ENCODE measurements at places on chromosomes 4 and X.

DNA sequence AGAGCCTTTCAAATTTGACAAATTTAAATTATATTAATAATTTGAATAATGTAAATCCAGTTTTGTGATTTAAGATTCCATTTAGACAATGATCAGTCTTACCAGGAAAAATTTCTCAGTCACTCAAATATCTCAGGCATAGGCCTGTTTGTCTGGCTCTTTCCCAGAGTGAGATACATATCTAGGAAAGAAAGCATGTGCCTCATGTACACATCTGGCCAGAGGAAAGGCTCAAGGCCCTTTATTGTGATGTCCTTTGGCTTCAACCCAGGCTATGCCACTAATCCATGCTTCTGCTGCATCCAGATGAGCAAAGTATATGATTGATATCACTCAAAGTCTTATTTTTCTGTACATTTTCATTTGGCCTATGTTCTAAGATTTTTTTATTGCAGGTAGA is 473.3 kb upstream of the ADGRL3 start:
- DNase-seq, result no peak

- DNase-seq, result no peak
Measured at GRCh38 chrX:16138108-16138427, 14.7 kb downstream of the GRPR start.

GRCh38 chr4:104425948-104426347 is 68.7 kb downstream of the CXXC4 start:
- no peak for DNase-seq

DNA sequence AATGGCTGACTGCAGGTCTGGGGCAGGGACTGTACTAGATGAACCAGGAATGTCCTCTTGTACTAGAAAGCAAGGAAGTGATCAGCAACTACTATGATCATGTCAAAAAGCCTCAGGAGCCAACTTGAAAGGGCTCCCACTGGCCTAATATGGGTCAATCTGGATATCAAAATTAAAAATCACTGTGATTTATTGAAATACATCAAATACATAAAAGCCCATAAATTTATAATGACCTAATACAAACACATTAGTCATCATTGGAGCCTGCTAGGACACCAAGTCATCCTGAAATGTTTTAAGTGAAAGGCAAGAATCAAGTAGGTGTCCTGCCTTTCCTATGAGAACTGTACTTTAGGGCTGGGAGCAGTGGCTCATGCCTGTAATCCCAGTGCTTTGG is 70.5 kb upstream of the KLHL13 start:
- DNase-seq, result no peak

DNA sequence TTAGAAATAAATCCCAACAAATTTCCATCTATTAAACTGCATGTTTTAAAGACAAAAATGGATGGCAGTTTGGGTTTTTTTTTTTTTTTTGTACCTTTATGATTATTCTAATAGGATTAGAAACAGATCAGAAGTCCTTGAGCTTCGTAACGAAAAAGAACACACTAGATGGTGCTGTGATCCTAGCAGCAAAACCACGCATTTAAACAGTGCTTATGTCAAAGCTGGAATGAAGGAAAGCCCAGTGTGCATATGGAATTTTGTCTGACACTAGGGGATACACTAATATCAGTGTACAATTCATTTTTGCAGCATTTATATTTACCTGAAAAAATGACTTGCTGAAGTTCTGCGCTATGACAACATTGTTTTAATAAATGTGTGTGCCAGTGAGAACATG is 229.1 kb downstream of the VEGFC start:
- DNase-seq, result no peak

GRCh38 chrX:73262991-73263390 is 48.3 kb upstream of the NAP1L2 start:
- no peak for DNase-seq

- DNase-seq, result no peak
Measured at GRCh38 chrX:154000051-154000450, 19.7 kb downstream of the IRAK1 start.

- no peak for DNase-seq
Measured at GRCh38 chr4:109548655-109549054, 11.4 kb upstream of the MCUB start.

DNA sequence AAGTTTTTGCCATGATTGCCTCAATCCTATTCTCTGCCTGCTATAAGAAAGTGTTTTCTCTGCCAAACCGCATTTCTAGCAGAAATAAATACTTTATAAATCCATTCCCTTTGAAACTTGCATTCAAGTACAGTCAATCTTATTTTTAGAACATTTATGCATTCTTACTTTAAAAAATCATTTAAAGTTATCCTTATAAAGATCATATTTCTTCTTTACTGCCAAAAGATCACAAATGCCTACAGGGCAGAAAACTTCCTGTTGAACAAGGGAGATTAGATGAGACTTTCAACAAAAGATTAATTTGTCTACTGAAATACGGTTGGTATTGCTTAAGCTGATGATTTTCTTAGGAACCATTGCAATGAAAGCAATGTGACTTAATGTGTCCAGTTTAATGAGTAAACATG is 207.2 kb upstream of the SLIT2 start:
- DNase-seq, result no peak

DNA sequence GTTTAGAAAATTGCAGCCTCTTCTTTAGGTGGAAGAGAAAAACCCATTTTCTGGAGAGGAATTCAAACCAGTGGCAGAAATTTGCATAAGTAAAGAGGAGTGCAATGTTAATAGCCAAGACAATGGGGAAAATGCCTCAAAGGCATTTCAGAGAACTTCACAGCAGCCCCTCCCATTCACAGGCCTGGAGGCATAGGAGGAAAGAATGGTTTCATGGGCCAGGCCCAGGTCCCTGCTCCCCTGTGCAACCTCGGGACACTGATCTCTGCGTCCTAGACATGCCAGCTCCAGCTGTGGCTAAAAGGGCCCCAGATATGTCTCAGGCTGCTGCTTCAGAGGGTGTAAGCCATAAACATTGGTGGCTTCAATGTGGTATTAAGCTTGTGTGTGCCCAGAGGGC is 161.8 kb upstream of the CENPE start:
- no peak for DNase-seq

- no peak for DNase-seq
Measured at GRCh38 chr4:53479736-53480525, 102.5 kb downstream of the FIP1L1 start.

DNA sequence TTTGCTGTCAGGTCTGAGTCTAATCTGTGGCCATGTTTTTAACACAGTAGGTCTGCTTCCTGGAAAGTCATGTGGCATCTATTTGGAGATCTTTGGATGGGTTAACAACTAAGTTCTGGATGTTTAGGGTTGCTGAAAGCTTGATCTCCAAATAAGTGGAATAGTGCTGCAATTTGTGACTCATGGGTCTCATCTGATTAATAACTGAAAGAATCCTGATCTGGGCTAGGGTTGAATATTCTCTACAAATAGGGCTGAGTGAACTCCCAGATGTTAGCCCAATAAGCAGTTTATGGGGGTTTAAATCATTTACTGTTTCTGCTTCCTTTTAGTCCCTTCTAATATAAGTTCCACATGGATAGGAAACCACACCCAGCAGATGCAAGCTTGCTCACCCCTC is 23.1 kb downstream of the CT47C1 start:
- DNase-seq, result no peak

DNA sequence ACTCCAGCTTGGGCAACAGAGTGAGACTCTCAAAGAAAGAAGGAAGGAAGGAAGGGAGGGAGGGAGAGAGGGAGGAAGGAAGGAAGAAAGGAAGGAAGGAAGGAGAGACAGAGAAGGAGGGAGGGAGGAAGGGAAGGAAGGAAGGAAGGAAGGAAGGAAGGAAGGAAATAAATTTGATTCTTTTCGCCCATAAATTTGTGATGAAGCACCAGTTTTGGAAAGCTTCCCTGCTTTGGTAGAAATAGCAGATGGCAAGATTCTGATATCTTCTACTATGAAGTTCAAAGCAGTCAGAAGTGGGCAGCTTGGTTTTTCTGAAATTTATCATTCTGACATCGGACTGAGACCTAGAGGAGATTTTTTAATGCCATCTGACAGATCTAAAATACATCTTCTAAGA is 11.7 kb upstream of the GYG2 start:
- no peak for DNase-seq

DNA sequence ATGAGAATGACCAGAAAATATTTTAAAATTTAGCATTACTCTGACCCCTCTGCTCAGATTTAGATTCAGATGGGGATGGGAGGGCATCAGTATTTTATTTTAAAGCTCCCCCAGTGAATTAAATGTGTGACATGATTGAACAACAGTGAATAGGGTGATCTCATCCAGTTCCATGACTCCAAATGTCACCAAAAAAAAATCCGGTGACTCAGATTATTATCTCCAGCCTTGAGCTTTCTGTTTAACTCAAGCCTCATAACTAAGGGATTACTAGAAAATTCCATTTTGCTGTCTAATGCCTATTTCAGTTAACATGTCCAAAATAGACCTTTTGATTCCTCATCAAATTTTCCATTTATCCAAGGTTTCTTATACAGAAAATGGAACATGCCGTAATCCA is 121.8 kb upstream of the TMEM47 start:
- DNase-seq, result no peak

GRCh38 chrX:136200466-136200865 is 50.7 kb downstream of the MAP7D3 start:
- DNase-seq, result no peak

DNA sequence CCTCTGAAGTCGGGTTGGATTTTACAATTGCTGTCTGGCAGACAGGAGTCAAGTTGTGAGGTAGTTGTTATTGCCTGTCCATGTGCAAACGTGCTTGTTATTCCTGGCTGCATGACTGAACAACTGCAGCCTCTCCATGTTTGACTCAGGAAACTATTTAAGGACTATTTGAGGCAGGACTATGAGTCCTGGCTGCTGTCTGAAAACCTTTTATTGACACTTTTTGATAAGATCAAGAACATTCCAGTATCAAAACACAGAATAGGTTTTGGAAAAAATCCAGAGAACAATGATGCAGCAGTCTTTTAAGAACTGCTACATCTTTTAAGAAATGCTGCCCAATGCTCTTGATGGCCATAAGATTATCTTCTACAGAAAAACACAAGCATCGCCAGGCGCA is 10.0 kb upstream of the SPRY1 start:
- DNase-seq, result no peak

GRCh38 chr4:169338241-169338640 is 67.5 kb upstream of the SH3RF1 start:
- DNase-seq, result no peak

DNA sequence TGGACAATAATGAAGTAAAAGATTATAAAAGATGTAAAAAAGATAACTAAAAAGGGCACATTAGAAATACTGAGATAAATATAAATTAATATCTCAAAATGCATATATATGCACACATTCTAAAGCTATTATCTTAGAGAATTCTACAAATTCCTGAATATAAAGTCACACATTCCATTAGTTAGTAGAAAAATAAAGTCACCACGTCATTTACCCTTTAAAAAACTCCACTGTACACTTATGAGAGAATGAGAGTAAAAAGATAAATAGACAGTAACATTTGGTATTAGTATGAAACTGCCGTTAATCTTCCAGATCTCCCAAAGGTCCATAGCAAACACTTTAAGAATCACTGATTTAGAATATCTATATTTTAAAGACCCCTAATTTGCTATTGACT is 67.2 kb upstream of the IL15 start:
- no peak for DNase-seq

DNA sequence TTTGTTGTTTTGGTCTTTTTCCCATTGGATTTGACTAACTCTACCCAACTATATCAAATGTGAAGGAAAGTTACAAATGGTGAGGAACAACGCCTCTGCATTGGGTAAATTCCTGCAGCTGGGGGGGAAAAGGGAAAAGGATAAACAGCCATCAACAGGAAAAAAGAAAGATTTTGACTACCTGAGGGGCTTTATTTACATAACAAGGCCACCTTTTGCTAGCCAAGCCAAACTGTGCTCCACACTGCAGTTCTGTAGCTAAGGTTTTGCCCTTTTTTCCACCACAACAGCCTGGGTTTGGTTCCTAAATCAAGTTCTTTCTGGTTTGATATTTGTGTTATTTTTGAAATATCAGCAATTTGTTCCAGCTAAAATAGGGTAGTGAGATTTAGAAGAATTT is 40.8 kb downstream of the RHOXF2B start:
- DNase-seq, result no peak

GRCh38 chrX:143642426-143642825 is 6.5 kb upstream of the SLITRK4 start:
- DNase-seq, result no peak

- no peak for DNase-seq
Measured at GRCh38 chr4:82913305-82913704, 12.8 kb downstream of the THAP9 start.

DNA sequence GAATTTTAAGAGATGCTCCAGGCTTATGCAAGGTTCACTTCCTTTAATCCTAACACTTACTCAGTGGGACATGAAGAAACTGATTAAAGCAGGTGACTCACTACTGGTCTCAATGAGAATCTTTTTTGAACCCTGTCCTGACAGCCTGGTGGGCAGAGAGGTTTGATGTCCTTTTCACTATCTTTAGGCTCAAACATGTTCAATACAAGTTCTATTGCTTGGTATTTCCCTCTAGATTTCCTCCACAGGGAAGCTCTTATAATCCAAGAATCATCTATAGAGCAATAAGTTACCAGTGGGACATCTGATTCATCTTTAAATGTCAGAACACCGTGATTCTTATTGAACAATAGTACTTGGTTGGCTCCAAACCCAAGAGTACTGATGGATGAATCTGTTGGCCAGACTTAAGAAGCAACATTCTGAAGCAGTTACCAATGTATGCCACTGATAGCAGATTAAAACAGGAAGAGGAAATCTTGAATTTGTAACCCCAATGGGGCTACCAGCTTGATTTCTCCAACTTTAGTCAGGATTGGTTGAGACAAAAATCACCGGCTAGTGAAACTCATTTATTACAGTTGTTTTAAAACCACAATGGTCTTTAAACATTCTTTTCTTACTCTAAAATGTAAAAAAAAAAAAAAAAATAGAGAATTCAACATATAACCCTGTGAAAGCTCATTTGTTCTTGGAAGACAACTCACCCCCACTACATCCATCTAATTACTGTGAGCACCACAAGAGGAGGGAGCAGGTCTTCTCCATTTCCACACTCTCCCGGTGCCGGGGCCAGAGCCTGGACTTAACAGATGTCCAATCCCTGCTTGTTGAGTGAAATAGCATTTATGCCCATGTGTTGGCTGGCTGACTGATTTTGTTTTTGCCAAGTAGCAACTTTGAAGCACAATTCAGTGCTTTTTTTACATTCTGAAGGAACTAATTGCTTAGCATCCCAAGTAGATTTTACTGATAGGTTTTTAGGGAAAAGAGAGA is 43.3 kb downstream of the FGFBP1 start:
- no peak for DNase-seq

All from Right ventricle myocardium inferior (tissue), 1 donor.